ENCODE measurements at places on chromosomes 7 and 10. TPM values are rescaled to one million over a fixed set of nuclear protein-coding genes. Genes with fewer than 3 reads are reported as not detected.

- no peak for DNase-seq
Measured at GRCh38 chr10:31322647-31323046, 3.6 kb downstream of the ZEB1 start.

DNA sequence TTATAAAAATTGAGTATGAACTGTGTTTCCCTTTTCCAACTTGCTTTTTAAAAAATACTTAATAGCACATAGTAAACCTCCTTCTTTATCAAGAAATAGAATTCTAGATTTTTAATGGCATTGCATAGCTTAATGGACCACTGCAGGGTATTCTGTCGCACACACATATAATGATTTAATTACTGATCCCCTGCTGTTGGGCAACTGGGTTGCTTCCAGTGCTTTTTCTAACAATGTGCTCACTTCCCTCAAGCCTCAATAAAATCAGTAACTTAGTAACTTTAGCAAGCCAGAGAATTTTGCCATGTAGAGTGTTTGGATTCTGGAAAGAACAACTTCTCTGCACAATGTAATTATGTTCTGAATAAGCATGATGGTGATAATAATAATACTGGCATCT lies 49.1 kb upstream of the PDLIM1 start:
- DNase-seq = no peak

DNA sequence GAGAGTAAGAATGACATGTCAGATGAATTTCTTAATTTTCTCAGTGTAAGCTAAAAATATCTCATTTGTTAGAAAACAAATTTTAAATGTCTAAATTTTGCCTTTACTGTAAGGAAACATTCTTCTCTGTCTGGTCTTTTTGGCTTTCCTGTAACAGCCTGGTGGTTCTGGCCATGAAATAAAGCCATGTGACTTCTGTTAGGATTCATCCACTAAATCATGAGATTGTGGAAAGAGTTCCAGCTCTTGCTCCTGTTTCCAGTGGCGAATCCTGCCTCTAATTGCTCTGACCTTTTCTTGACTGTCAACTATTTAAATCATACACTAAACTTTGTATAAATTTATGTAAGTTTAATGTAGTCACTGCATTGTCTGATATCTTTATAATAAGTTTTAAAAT lies 398.5 kb upstream of the AKR1E2 start:
- DNase-seq = no peak

DNA sequence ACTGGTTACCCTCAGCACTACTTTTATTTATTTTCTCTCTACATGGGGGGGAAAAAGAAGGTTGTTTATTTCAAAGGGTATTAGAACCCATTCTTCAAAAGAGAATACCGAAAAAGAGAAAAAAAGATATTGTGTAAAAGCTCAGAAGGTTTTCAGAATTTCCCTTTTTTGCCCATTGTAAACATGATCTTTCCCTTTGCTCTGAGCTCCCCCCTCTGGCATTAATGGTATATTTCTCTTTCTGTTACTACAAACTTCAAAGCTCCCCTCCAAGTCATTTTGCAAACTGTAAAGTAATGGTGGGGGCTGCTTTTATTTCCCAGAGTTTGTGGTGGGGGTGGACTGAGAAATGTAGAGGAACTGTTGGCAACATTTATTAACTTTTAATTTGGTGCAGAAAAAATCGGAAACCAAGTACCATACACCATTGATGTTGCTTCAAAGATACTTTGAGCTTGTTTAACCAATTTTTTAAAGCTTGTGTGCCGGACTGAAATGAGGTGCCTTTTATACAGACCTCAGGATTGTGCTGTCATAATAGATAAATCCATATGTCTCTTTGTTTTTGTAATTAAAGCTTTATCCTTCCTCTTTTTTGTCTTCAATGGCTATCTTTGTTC lies 181.5 kb downstream of the EXOC4 start:
- no peak for DNase-seq

DNA sequence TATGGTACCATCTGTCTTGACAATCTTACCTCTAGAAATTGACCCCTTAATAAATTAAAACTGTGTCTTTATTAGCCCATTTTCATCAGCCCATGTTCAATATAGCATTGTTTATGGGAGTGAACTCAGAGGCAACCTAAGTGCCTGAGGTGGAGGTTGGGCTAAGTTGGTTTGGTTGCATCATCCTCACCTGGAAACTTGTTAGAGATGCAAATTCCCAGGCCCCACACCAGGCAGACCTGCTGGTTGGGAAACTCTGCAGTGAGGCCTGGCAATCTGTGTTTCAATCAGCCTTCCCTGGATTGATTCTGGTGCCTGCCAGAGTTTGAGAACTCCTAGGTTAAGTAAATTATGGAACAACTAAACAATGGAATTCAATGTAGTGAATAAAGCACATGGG lies 9.4 kb upstream of the FAM170B start:
- DNase-seq = no peak

GRCh38 chr10:84659027-84659426 lies 330.6 kb downstream of the CCSER2 start:
- DNase-seq = no peak

DNA sequence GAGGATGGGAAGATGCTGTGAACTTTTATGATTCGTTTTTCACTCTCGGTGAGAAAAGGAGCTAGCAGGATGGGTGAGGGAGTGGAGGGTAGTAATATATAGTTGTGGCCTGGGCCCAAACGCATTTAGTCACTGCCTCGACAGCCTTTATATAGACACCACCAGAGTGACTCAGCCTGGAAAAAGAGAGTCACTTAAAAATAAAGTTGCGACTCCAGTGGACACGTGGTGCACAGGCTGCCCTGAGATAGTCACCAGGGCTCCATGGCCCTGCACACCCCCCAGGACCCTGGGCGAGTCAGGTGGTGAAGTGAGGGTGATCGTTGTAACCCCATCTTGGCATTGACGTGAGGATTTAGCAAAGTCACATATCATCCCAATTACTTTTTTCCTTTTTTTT lies 106.7 kb downstream of the CUX1 start:
- DNase-seq = no peak

DNA sequence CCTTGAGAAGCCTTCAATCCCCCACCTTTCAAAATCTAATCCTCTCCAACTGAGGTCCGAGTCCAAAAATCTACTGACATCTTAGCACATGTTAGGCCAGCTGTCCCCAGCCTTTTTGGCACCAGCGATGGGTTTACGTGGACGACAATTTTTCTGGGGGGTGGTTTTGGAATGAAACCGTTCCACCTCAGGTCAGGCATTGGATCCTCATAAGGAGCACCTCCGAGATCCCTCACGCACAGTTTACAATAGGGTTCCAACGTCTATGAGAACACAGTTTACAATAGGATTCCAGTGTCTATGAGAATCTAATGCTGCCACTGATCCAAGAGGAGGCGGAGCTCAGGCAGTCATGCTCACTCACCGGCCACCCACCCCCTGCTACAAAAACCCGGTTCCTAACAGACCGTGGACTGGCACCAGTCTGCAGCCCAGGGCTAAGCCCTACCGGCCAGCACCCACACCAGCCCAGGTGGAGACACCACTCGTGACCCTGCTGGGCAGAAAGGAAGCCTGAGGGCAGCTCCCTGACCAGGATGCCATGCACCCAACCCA lies 107.6 kb downstream of the DIP2C start:
- DNase-seq = no peak

GRCh38 chr10:3415878-3416605 lies 243.5 kb upstream of the PITRM1 start:
- DNase-seq = no peak

GRCh38 chr10:130171196-130171595 lies 35.0 kb downstream of the GLRX3 start:
- peak; percentile 41 for DNase-seq

DNA sequence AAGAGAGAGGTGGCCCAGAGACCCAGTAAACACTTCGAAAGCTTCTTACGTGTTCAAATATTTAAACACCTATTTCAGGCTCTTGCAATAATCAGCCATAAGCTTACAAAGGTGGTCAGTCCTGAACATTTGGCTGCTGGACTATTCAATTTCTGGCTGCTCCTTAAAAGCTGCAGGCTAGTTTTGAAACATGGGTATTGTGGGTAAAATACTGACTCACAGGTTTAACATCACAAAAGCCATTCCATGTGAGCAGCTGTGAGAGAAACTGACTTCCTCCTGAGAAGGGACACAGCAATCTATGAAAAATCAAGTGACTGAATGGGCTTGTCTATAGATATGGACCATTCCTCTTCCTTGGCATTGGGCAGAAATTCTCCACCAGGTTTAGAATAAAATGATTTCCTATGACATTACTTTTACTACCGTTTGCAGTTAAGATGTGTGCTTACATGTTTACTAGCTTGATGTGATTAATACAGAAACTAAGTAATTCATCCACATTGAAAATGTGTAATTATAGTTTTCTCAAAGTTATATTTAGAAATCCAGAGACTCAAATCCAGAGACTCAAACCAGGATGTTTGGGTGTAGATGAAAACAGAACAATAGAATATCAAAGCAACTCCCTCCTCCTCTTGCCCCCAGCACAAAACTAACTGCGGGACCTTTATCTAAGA lies 252.3 kb downstream of the GATA3 start:
- no peak for DNase-seq

Gene CALCR
- not detected for total RNA-seq

Gene GOLGA7B
- total RNA-seq = 0.26 TPM

Gene ZNF503
- total RNA-seq = 0.07 TPM

Gene SYT15
- total RNA-seq = 1.5 TPM

Gene MEST
- 9.1 TPM for total RNA-seq
